IMR-90 (cell line): ENCODE measurements at places on chromosomes 11 and 22.

GRCh38 chr11:11400635-11401232 is 47.7 kb upstream of the CSNK2A3 start:
- H3K4me1 ChIP-seq, result peaks cover 15% of the 10 kb centered on the region
- DNase-seq, result no peak
- no peak overlapping the region for H3K27ac ChIP-seq
- H3K36me3 ChIP-seq, result no peaks in the 10 kb centered on the region
- H3K4me3 ChIP-seq, result no peak overlapping the region

DNA sequence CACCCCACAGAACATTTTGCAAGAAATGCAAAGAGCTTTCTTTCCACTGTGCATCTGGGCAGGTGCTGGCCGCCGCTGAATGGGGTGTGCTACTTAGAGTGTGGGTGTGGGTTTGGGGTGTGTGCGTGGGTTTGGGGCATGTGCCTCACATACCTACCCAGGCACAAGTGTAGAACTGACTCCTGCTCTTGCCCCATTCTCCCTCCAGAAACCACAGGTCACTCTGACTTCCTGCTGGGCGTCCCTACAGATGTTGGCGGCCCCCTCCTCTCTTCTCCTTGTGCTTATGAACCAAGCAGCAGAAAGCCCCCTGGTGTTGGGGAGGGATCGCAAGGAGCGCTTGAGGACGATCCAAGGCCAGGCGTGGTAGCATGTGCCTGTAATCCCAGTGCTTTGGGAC is 63.9 kb downstream of the GRIK4 start:
- no peaks in the 10 kb centered on the region for H3K36me3 ChIP-seq
- no peak for DNase-seq
- peaks cover 33% of the 10 kb centered on the region for H3K27me3 ChIP-seq
- no peak overlapping the region for H3K4me3 ChIP-seq
- no peak overlapping the region for H3K27ac ChIP-seq

- H3K36me3 ChIP-seq, result no peaks in the 10 kb centered on the region
- H3K4me1 ChIP-seq, result no peaks in the 10 kb centered on the region
- H3K4me3 ChIP-seq, result no peak overlapping the region
- H3K27ac ChIP-seq, result no peak overlapping the region
Measured at GRCh38 chr11:60771146-60771545, 14.0 kb upstream of the MS4A10 start.

- no peak for DNase-seq
- peak overlapping the region; percentile 15; the same call in 1 of the 2 replicates for H3K27ac ChIP-seq
- no peaks in the 10 kb centered on the region for H3K36me3 ChIP-seq
Measured at GRCh38 chr22:42997582-42998090, 17.3 kb downstream of the PACSIN2 start.

- peaks cover 10% of the 10 kb centered on the region for H3K4me1 ChIP-seq
- H3K36me3 ChIP-seq, result no peaks in the 10 kb centered on the region
- H3K4me3 ChIP-seq, result no peak overlapping the region
Measured at GRCh38 chr22:21837248-21837979, 30.0 kb downstream of the MAPK1 start.

DNA sequence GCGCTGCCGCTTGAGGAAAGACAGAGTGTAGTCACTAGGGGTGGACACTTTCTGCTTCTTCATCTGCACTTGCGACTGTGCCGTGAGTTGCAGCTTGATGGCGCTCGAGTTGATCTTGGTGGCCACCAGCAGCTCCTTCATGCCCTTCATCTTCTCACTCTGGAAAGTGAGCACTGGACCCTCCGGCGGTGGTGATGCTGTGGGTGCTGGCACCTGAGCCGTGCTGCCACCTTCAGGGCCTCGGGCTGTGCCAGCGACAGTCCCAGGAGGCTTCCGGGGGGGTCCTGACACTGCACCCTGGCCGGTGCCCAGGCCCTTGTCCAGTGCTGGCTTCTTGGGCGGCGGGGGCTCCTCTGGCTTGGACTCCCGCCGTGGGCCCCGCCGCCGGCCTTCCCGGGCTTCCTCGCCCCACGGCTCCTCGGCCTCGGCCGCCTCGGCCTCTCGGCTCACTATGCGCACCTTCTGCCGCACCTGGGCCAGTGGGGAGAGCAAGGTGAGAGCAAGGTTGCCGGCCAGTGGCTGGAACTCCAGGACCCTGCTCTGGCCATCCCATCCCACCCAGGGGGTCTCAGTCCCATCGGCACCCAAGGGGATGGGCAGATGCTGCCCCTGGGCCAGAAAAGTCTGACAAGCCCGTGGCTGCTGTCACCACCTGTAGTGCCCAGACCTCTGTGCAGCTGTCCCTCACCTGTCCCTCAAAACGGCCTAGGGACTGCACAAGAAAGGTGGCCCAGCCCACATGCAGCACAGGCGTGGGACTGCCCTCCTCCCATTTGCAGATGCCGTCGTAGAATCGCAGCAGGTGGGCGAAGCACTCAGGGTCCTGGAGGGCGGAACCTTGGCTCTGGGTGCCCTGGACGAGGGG is 1.6 kb upstream of the MAP4K2 start:
- peaks cover 27% of the 10 kb centered on the region for H3K36me3 ChIP-seq
- H3K4me3 ChIP-seq, result no peak overlapping the region
- no peaks in the 10 kb centered on the region for H3K27me3 ChIP-seq
- DNase-seq, result no peak

GRCh38 chr11:19565639-19566038 is 147.0 kb upstream of the NAV2 start:
- no peak overlapping the region for H3K4me3 ChIP-seq
- DNase-seq, result no peak
- no peak overlapping the region for H3K27ac ChIP-seq

- H3K4me3 ChIP-seq, result no peak overlapping the region
- no peaks in the 10 kb centered on the region for H3K36me3 ChIP-seq
- H3K27ac ChIP-seq, result no peak overlapping the region
Measured at GRCh38 chr11:63549411-63549810, 12.8 kb downstream of the PLAAT4 start.

DNA sequence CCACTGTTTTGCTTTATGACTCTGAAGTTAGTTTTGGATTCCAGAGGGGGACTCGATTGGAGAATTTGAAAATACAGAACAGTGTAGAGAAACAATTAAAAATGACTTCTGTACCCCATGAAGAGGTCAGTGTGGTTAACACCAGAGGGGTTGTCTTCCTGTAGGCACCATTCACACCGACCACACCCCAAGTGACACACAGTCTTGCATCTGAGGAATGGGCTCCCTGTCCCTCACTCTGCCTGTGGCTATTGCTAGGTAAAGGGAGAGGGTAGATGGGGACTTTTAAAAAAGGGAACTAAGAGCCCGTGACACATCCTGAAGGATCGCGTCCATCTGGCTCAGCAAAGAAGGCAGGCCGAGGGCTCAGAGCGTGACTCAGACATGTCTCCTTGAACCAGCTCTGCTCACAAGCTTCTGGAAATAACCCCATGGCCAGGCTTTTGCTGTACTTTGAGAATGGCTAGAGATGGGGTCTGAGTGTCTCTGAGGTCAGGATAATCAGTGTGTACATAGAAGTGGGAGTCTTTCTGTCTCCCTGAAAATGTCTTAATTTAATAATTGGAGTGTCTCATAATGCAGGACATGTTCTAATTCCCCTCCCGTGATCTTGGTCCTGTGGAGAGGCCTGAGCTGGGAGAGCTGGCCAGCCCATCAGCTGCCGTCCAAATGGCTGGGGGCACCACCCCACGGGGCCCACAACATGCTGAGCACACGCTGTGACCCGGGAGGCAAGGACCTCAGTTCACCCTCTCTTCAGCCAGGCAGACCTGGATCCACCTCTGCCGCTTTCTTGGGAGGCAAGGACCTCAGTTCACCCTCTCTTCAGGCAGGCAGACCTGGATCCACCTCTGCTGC is 39.3 kb downstream of the SGSM1 start:
- no peak overlapping the region for H3K4me3 ChIP-seq
- no peaks in the 10 kb centered on the region for H3K27me3 ChIP-seq
- no peaks in the 10 kb centered on the region for H3K4me1 ChIP-seq
- H3K27ac ChIP-seq, result no peak overlapping the region

DNA sequence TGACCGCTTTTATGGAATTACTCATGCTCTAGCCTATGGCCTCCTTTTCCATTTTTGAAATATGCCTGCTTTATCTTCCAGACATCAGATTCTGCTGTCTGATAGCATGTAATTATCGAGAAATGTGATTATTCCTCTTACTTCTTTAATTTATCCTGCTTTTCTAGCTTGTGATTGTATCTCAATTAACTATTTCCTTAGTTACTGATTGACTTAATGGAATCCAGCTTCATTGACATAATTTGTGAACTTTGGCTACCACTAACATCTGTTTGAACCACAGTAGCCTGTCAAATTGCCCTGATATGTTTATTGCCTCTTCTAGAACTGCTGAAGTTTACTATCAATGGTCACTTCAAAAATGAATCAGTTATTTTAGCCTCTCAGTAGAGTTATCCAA is 25.5 kb upstream of the PDE3B start:
- H3K4me1 ChIP-seq, result no peaks in the 10 kb centered on the region
- no peak overlapping the region for H3K4me3 ChIP-seq
- H3K36me3 ChIP-seq, result no peaks in the 10 kb centered on the region
- no peak for DNase-seq
- no peak overlapping the region for H3K27ac ChIP-seq

GRCh38 chr22:40046126-40046525 is 51.4 kb downstream of the FAM83F start:
- peaks cover 4% of the 10 kb centered on the region for H3K27me3 ChIP-seq
- no peak for DNase-seq
- H3K4me1 ChIP-seq, result no peaks in the 10 kb centered on the region; the same call in 1 of the 2 replicates
- no peaks in the 10 kb centered on the region for H3K36me3 ChIP-seq
- no peak overlapping the region for H3K4me3 ChIP-seq
- no peak overlapping the region for H3K27ac ChIP-seq

- no peak overlapping the region for H3K27ac ChIP-seq
- H3K4me1 ChIP-seq, result no peaks in the 10 kb centered on the region
- DNase-seq, result no peak
- H3K27me3 ChIP-seq, result no peaks in the 10 kb centered on the region
- H3K4me3 ChIP-seq, result no peak overlapping the region
- no peaks in the 10 kb centered on the region for H3K36me3 ChIP-seq
Measured at GRCh38 chr11:130006929-130007328, 4.3 kb upstream of the PRDM10 start.

GRCh38 chr11:27022659-27023251 is 17.9 kb upstream of the BBOX1 start:
- no peaks in the 10 kb centered on the region for H3K4me1 ChIP-seq
- H3K36me3 ChIP-seq, result no peaks in the 10 kb centered on the region
- no peaks in the 10 kb centered on the region; the same call in 1 of the 2 replicates for H3K27me3 ChIP-seq
- no peak overlapping the region for H3K27ac ChIP-seq
- no peak for DNase-seq
- H3K4me3 ChIP-seq, result no peak overlapping the region

DNA sequence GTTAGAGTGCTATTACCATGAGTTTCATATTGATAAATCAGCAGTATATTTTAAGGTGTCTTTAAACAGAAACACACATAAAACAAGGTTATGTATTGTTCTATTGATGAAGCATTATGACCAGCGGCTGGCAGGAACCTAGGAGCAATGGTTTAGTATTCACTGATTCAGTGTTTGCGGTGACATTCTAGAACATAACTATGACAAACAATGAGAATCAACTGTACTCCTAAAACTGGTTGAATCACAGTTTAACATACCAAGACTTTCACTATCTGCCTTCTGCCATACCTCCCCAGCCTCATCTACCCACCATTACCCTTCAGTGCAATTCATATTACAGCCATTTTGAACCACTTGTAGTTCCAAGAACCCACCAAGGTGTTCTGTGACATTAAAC is 8.8 kb downstream of the HOATZ start:
- no peaks in the 10 kb centered on the region for H3K36me3 ChIP-seq
- H3K27ac ChIP-seq, result no peak overlapping the region
- H3K27me3 ChIP-seq, result no peaks in the 10 kb centered on the region
- H3K4me3 ChIP-seq, result no peak overlapping the region
- no peak for DNase-seq

- H3K36me3 ChIP-seq, result no peaks in the 10 kb centered on the region; the same call in 1 of the 2 replicates
- no peak overlapping the region for H3K27ac ChIP-seq
- DNase-seq, result peak; percentile 40
- no peaks in the 10 kb centered on the region for H3K27me3 ChIP-seq
- no peak overlapping the region for H3K4me3 ChIP-seq
Measured at GRCh38 chr11:96116376-96116775, 192.5 kb upstream of the MTMR2 start.

DNA sequence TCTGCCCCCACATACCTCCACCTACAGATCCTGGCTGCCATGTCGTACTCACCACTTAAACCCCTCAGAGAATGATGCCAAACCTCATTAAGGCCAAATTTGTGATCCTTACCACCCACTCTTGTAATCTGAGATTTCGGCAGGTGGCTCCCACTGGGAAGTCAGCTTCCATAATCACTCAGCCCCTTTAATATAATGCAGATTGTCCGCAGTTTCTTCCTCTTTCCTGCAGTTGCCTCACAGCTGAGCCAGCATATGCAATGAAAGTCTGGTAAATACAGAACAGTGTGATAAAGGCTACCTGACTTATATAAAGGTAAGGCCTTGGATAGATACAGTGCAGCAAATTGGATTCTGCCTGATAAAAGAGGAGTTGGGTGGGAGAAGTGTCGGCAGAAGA is 515.2 kb upstream of the TENM4 start:
- no peaks in the 10 kb centered on the region for H3K36me3 ChIP-seq
- no peak for DNase-seq
- H3K4me3 ChIP-seq, result no peak overlapping the region
- H3K27me3 ChIP-seq, result no peaks in the 10 kb centered on the region; the same call in 1 of the 2 replicates

- no peaks in the 10 kb centered on the region for H3K36me3 ChIP-seq
- H3K27ac ChIP-seq, result no peak overlapping the region
- H3K4me1 ChIP-seq, result no peaks in the 10 kb centered on the region
- peaks cover 14% of the 10 kb centered on the region for H3K27me3 ChIP-seq
- H3K4me3 ChIP-seq, result no peak overlapping the region
- DNase-seq, result no peak
Measured at GRCh38 chr11:45429719-45430118, 143.6 kb upstream of the SYT13 start.

GRCh38 chr11:83191491-83191890 is 2.0 kb upstream of the ANKRD42 start:
- peaks cover 13% of the 10 kb centered on the region for H3K36me3 ChIP-seq
- H3K27ac ChIP-seq, result no peak overlapping the region
- no peaks in the 10 kb centered on the region for H3K27me3 ChIP-seq

- peaks cover 5% of the 10 kb centered on the region; the same call in 1 of the 2 replicates for H3K27me3 ChIP-seq
- H3K27ac ChIP-seq, result no peak overlapping the region
- no peaks in the 10 kb centered on the region for H3K36me3 ChIP-seq
- H3K4me3 ChIP-seq, result no peak overlapping the region
- DNase-seq, result no peak
- no peaks in the 10 kb centered on the region for H3K4me1 ChIP-seq
Measured at GRCh38 chr11:64074239-64074638, 38.5 kb downstream of the FLRT1 start.

DNA sequence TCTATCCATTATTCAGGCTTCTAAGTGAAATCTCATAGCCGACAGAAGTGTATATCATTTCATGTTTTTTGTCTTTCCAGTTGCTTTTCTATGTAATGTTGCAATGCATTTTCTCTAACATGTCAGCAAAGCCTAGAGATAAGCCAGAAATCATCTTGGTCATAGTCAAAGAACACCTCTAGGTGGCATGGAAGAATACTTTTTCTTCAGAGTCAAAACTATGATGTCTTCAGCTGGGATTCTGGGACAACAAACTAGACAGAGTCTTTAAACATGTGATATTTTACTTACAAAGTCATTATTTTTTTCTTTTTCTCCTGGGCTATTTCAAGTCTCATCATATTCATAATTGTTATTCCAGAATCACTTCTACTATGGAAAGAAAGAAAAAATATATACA is 4.4 kb downstream of the GAS2 start:
- no peak overlapping the region for H3K27ac ChIP-seq
- no peak overlapping the region for H3K4me3 ChIP-seq
- peaks cover 21% of the 10 kb centered on the region for H3K27me3 ChIP-seq
- H3K36me3 ChIP-seq, result no peaks in the 10 kb centered on the region
- peak; percentile 3 for DNase-seq
